ENCODE measurements at places on chromosomes 1 and 21.

- DNase-seq, result no peak
These were observed 45.9 kb downstream of the FAAP20 start for GRCh38 chr1:2148691-2149090.

DNA sequence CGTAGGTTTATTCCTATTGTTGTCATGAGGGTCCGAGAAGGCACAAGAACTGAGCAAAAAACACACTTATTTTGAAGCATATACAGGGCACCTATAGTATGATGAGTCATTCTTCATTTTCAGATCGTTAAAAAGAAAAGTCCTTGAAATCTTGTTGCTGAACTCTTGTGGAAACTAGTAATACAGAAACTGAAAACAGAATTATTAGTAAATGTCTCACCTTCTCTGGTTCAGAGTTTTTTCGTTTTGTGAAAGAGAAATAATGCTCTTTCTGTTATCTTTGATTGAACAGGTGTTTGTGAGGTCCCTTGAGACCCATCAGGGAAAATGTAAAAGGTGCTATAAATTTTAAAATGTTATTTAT is 102.0 kb upstream of the COA6 start:
- DNase-seq, result peak; percentile 31

- DNase-seq, result no peak
These were observed 68.9 kb downstream of the KIAA0319L start for GRCh38 chr1:35488336-35488735.

DNA sequence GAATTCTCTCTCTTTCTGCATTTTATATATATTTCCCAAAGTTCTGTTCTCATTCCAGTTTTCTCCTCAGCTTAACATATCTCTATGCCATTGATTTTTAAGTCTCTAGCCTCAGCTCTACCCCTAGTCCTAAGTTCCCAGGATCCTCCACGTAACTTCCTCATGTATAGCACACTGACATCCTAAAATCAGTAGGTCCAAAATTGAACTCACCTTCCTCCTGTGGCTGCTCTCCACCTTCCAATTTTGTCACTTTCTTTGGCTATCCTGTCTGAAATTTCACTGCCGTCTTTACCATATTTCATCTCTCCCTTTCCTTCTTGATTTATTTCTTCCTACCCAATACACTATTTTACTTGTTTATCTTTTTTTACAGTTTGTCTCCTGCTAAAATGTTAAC is 1.5 kb downstream of the SLAMF6 start:
- no peak for DNase-seq

DNA sequence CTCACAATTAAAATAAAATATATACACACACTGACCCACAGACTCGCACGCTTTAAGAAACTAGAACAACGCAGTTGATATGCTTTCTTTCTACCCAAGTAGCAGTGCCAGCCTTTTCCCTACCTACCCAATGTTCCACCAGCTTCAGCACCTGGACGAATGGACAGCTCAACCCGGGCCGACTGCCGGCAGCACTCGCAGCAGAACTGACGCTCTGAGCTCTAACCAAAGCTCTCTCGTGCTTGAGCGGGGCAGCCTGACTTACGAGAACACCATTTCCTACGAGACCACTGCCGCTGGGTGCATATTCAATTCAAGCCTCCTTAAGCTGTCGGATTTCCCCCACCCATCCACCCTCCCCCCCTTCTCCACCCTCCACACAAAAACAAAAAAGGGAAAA is 127.4 kb upstream of the DPYD start:
- no peak for DNase-seq

GRCh38 chr1:86409416-86410021 is 13.4 kb upstream of the ODF2L start:
- DNase-seq, result no peak

GRCh38 chr1:175163702-175164101 is 28.9 kb downstream of the KIAA0040 start:
- DNase-seq, result no peak

DNA sequence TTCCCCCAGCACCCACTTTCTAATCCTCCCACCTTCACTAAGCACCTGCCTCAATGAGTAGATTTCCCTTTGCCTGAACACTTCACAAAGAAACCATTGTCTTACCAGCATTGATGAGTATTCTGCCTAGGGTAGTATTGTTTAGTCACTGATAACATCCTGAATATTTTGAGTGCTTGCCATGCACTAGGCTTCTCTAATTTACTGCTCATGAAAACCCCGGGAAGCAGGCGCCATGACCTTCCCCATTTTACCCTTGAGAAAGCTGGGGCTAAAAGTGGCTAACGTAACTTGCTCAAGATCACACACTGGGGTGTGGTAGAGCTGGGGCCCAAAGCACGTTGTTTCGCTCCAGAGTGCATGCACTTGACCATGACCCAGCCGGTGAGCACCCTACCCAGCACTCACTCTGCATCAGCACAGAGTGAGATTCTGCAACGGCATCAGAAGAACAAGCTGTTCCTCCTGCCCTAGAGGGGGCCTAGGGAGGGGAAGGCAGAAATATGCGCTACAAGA is 10.6 kb upstream of the F3 start:
- no peak for DNase-seq

DNA sequence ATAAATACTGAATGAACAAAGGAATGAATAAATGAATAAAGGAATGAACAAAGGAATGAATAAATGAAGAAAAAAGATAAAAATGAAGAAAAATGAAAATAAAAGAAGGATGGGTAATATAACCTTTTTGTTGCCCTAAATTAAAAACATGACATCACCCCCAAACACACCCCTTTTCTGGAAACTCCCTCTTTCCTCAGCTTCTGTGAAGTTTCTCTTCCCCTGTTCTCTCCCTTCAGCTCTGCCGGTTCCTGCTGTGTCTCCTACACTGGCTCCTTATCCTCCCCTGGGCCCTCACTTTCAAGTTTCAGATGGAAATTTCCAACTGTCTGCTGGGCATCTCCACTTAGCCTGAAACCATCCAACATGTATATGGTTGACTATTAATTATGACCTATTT is 37.9 kb downstream of the RAB3B start:
- DNase-seq, result no peak

DNA sequence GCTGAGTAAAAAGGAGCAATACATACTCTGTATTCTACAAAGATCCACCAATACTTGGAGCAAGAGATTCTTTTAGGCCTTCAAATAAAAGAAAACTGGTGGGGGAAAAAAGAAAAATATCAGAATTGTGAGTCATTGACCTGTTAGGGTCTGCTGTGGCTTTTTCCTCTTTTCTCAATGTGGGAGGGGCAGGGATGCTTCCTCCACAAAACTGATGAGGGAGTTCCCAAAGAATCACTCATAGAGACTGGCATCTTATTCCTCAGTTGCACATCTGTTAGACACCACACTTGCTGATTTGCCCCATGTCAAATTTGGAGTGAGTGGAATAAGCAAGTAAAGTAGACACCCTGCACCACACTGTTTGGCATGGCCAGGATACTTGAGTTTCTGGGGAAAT is 16.6 kb downstream of the C1orf141 start:
- no peak for DNase-seq

- DNase-seq, result no peak
These were observed 4.8 kb upstream of the KCNJ6 start for GRCh38 chr21:37921091-37921490.

DNA sequence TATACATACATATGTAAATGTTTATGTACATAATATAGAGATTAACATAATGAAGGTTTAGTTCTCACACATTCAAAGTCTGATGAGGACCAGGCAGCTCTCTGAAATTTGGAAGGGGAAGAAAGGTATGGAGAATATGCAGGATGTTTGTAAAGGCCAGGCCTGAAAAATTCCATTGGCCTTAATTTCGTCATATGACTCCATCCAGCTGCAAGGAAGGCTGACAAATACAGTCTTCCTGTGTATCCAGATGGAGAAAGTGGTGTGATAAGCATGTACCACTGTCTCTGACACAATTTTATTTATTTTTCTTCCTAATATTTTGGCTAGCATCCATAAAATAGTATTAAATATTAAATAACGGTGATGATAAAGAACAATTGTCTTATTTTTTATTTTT is 6.3 kb upstream of the SGIP1 start:
- no peak for DNase-seq

DNA sequence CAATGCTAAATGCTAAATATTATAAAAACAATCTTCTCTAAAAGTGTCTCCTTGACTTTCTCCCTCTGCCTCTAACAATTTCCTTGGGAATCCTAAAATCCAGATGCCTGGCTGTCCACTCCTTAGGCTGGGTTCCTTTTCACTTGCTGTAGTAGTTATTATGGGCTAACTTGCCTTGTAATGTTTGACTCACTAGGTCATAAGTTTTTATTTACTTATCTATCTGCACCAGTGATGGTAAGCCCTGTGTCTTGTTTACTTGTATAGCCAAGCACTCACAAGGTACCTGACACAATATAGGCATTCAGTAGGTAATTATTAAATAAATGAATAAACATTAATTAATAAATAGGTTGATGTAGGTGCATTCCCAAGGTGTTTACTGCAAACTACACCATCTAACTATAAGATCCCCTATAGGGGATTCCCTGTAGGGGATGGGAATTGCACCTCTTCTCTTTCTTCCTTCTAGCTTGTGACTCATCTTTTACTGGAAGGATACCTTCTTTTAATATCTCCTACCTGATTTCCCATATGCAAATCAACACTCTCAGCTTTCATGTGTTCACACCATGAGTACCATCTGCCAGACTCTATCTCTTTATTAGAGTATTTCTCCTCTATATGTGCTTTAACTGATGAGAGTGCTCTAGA is 14.7 kb upstream of the CHIA start:
- DNase-seq, result no peak

DNA sequence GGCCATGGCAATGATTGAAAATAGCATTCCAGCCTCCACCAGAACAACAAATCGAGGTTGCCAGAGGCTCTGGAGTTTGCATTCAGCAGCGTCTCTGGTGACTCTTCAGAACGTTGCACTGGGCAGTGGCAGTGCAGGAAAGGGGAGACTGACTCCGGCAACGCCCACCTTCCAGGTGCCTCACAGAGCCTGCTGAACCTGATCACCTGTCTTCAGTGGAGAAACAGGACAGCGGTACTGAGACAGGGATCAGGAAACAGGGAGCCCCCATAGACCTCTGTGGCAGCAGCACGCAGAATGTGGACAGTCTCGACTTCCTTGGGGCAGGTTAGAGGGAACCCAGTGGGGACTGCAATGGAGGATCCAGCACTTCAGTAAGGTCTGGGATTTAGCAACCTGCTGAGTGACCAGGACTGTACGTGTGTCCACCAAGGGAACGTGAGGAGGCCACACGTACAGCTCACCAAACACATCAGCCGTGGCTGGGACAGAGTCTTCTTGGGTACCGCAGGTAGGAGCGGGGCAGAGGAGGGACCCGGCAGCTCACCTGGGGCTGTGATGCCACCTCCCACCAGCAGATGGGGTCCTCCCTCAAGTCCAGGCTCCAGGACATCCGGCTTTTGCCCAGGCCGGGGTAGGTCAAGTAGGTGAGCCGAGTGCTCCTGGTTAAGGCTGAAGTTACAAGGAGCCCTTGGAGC is 128.6 kb downstream of the PRDM2 start:
- peak; percentile 66 for DNase-seq

DNA sequence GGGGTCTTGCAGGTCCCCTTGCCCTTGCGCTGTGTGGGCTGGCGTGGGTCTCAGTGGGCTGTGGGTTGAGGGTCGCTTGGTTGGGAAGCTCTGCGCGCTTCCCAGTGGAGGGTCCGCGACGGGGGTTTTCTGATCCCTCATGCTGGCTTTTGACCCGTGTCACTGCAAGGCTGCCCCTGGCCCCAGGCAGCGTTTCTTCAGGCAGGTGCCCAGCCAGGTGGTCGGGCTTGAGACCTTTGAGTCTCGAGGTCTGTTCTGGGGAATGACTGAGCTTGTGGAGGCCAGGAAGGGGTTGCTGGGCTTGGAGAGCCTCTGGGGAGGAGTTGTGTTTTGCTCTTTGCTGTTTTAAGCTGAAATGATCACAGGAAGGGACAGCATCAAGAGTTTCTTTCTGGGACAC is 5.3 kb downstream of the SKI start:
- no peak for DNase-seq

DNA sequence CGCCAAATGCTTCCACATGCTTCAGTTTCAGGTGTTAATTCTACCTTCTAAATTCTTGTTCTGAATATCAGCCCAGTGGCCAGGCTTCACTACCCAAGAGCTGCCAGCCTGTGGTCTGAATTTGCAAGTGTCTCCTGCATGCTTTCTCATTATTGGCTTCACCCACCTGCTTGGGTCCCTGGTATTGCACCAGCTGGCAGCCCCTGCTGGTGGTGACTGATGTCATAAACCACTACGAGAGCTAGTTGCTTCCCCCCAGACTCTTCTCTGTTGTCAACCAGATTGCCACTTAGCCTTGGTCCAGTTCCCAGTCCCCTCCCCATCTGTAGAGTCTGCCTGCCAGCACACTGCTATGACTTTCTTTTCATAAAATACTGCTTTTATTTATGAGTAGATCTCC is 197.7 kb upstream of the DUSP10 start:
- no peak for DNase-seq

GRCh38 chr1:31422505-31423319 is 9.7 kb downstream of the SERINC2 start:
- peak; percentile 56 for DNase-seq

- no peak for DNase-seq
These were observed 3.4 kb downstream of the GDAP2 start for GRCh38 chr1:117925981-117926380.

- DNase-seq, result no peak
These were observed 222.0 kb downstream of the SETD4 start for GRCh38 chr21:35838350-35838749.

- DNase-seq, result no peak
These were observed 166.7 kb downstream of the ADGRL4 start for GRCh38 chr1:78839704-78840277.

DNA sequence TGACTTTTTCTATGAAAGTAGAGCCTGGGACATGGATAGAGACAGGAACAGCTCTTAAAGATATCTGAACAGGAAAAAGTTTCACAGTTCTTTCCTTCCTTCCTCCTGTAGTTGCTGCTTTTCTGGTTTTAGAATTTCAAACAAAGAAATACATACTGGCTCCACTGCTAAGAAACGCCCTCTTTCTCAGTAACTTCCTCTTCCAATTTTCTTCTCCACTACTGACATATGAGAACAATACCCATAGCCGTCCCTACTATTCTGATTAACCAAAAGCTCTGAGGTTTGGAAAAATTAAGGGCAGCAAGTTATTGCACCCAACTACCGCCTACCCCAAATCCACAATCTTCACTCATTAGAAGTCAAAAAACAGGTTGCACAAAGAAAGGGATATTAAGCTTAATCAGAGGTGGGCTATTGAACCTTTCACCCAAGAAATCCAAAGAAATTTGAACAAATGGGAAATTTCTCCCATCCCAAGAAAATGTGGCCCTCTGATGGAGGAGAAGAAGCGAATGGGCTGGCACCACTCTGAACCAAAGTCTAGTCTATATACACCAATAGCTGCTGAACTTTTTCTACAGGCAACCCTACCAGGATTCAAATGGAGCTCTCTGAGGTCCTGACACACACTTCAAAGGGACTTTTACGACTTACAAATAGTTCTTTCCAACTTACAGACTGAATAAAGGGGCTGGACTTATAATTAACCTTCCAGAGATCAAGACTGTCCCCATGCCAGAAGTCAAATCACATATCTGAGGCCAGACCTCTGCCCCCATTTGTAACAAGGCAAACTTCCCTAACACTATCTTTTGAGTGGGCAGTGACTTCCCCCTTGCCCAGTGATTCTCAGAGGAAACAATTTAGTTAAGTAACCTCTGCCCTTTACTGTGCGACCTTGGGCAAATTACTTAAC is 1.7 kb downstream of the WASF2 start:
- DNase-seq, result no peak

- DNase-seq, result no peak
These were observed 35.0 kb downstream of the UROD start for GRCh38 chr1:45047032-45047431.

Measured in GM12892 (cell line).